ENCODE measurements at places on chromosomes 7 and 10.

GRCh38 chr7:157515342-157516041 lies 178.7 kb downstream of the DNAJB6 start:
- DNase-seq = no peak

DNA sequence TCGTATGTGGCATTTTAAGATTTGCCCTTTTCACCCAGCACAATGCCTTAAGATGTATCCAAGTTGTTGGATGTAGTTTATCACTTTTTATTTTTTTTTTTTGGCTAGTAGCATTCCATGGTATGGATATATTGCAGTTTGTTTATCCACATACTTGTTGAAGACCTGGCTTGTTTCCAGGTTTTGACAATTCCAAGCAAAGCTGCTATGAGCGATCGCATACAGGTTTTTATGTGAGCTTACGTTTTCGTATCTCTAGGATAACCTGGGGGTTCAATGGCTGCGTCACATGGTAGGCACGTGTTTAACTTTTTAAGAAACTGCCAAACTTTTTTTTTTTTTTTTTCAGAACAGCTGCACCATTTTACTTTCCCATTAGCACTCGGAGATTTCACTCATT lies 32.2 kb downstream of the BAIAP2L1 start:
- no peak for DNase-seq

DNA sequence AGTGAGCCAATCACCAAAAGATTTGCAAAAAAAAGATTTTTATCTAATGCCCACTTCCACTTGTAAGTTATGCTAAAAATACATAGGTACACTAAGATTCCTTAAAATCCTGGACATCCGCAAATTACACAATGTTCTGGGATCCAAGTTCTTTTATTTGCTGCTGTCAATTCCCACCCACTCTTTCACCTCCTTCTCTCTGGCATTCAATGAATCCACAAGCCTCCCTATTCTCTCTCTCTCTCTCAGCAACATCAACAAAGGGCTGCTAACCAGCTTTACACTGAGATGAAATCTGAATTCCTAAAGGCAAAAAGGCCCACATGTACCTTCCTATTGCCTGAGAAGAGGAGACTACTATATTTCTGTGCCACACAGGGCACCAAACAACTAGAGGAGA lies 99.9 kb downstream of the ARMH3 start:
- no peak for DNase-seq

GRCh38 chr10:28496481-28496961 lies 36.4 kb upstream of the WAC start:
- DNase-seq = no peak

- no peak for DNase-seq
Measured at GRCh38 chr10:97718659-97719142, 5.2 kb downstream of the MARVELD1 start.

- DNase-seq = no peak
Measured at GRCh38 chr10:8289186-8289924, 234.9 kb downstream of the GATA3 start.

GRCh38 chr7:43533801-43534479 lies 49.0 kb upstream of the STK17A start:
- no peak for DNase-seq

GRCh38 chr7:37007268-37007667 lies 283.0 kb upstream of the AOAH start:
- DNase-seq = no peak

DNA sequence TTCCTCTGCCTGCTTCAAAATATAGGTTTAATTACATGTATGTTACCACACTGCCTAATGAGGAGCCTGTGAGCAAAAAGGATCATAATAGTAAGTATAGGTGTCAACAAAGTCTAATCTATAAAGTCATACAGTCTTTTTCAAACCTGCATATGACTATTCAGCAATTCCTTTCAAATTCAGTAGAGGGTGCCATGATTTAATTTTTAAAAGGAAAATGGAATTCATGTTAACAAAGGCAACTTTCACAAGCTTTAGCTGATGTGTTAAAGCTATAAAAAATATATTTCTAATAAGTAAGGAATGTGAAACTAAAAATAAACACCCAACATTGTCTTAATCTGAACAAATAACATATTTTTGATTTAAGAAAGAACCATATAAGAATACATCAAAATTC lies 52.1 kb downstream of the MPP7 start:
- DNase-seq = no peak

- DNase-seq = no peak
Measured at GRCh38 chr10:78510566-78511323, 477.1 kb downstream of the RPS24 start.

- DNase-seq = no peak
Measured at GRCh38 chr7:79091661-79092060, 361.8 kb downstream of the MAGI2 start.

- no peak for DNase-seq
Measured at GRCh38 chr10:91883549-91884444, 25.5 kb downstream of the FGFBP3 start.

- no peak for DNase-seq
Measured at GRCh38 chr7:81430761-81431160, 339.1 kb downstream of the HGF start.

- DNase-seq = no peak
Measured at GRCh38 chr7:133371616-133372015, 118.7 kb downstream of the EXOC4 start.

DNA sequence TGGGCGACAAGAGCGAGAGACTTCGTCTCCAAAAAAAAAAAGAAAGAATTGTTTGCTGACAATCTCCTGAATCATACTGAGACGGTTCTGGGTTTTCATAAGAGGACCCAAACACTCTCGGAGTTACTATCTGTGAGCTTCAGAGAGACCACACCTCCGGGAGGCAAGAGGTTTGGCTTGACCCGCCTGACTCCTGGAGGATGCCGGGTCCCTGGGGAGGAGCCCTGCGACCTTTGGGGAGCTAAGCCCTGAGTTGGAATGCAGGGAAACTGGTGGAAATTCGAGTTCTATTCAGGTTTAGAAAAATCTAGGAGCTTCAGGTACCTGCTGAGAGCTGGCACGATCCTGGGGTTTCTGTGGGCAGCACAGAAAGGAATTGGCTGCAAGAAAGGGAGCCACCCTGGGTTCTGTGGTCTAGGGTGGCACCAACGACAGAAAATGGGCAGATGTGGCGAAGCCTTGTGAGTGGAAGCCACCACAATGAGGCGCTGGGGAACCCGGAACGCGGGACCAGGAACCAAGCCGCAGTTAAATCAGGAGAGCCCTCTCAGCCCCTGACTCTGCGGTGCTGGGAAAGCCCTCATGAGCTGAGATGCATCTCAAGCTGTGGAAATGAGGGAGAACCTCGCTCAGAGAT lies 21.9 kb upstream of the GATAD1 start:
- DNase-seq = no peak

DNA sequence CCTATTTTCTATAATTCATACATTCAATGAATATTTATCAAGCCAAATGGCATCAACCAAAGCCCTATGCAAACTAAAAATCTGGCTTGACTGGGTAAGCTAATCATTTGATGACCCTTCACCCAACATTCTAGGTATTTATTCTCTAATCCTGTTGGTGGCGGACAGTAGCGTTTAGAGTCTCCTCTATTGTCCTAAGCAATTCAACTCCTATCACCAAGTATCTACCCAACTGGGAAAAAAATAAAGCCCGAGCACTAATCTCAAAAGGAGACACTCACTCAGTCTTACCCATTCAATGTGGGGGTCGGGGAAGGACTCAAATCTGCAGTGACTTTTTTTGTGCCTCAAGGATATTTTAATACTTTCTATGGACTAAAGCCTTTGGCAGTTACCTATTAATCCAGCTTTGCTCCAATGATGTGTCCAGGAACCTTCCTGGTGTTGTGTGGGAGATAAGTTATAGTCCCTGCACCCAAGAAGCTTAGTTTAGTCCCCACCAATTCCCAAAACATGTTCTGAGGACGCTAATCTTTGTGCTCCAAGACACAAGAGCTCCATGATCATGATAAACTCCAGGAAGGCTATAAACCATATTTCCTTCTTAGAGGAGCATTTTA lies 30.6 kb downstream of the DNMBP start:
- no peak for DNase-seq

DNA sequence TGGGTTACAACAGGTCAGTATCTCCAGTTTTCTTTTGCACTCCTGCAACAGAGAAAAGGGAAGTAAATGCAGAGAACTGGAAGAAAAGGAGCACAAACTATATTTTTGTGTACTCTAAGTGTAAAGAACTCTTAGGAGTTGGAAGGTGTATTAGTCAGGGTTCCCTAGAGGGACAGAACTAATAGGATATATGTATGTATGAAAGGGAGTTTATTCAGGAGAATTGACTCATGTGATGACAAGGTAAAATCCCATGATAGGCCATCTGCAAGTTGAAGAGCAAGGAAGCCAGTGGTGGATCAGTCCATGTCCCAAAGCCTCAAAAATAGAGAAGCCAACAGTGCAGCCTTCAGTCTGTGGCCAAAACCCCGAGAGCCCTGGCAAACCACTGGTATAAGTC lies 22.6 kb upstream of the RAB18 start:
- no peak for DNase-seq

DNA sequence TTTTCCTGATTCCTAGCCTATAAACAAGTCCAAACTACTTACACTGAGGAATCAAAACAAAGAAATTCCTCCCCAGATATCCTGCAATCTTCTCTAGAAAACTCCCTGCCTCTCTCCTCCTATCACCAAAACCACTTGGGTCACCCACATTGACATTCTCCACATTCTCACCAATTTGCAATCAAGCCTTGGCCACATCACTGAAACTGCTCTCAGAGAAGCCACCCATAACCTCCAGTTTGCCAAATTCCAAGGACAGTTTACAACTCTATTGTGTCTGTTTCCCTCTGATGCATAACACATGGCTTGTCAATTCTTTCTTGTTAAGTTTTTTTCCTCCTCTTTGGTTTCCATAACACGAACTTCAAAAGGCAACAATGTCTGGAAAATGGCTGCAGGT lies 233.5 kb downstream of the XPNPEP1 start:
- no peak for DNase-seq

- no peak for DNase-seq
Measured at GRCh38 chr7:140631021-140631420, 9.6 kb downstream of the DENND2A start.

- DNase-seq = no peak
Measured at GRCh38 chr10:14838582-14839304, 637 bp downstream of the HSPA14 start.

- no peak for DNase-seq
Measured at GRCh38 chr10:106660550-106660949, 504.0 kb downstream of the SORCS1 start.

- DNase-seq = no peak
Measured at GRCh38 chr7:2834748-2835441, 9.2 kb downstream of the GNA12 start.

GRCh38 chr7:101963693-101964092 lies 146.3 kb downstream of the CUX1 start:
- DNase-seq = no peak

- no peak for DNase-seq
Measured at GRCh38 chr10:71727105-71727737, 7.6 kb upstream of the C10orf105 start.

DNA sequence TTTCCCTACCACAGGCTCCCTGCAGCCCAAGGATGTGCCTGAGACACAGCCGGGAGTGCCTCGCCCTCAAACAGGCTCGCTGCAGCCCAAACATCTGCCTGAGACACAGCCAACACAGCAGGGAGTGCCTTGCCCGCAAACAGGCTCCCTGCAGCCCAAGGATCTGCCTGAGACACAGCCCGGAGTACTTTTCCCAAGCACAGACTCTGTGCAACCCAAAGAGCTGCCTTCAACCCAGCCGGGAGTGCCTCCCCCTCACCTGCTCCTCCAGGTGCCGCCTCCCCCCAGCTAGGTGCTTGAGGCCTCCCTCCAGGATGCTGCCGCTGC lies 42.9 kb downstream of the ANTXRL start:
- no peak for DNase-seq

DNA sequence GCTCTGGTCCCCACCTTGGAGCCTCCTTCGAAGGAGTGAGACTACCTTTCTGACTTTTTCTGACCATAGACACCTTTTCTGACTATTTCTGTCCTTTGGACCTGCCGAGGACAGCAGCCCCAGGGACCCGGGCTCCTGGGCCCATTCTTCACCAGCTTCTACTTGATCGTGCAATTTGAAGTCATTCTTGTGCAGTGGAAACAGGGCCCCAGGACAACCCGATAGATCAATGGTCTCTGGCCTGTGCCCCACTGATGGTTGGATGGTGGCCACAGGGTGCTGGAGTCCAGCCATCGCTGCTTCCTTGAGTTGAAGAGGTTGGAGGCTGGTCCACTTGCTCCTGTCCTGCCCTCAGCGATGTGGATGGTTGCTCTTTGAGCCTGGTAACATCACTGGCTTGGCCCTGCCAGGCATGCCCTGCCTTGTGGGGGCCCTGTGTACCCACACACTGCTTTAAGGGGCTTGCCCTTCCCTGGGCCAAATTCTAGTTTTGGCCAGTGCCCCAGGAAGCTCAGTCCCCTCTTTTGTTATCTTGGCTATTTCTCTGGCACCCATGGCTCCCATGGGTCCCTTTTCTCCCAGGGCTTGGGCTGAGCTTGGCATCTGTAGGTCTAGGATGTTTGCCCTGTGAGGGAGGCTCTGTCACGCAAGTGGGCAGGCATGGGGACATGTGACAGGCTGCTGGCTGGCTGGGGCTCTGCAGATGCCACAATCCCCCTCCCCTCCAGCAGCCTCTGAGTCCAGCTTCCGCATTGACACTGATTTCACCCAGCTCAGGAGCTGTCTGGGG lies 375.6 kb upstream of the NUPR2 start:
- no peak for DNase-seq

GRCh38 chr10:132102717-132103110 lies 37.0 kb downstream of the JAKMIP3 start:
- DNase-seq = no peak

- DNase-seq = no peak
Measured at GRCh38 chr10:11295492-11295891, 277.8 kb downstream of the CELF2 start.

DNA sequence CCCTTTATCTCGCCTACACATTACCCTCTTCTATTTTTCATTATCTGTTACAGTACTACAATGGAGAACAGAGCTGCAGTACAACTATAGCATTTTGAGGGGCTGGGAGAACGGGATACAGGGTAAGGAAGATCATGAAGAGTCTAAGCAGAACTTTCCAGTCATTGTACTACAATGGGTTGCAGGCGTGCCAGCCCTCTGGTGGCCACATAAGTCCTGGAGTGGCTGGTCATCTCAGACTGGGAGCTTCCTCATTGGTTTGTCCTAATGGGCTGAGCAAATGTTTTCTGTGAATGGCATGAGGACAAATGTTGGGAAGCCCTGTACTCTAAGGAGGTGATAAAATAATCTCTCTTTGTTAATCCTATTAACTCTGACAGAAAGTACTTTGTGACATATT lies 33.0 kb downstream of the TMEM106B start:
- no peak for DNase-seq
